ENCODE measurements at places on chromosomes 12 and 14.

GRCh38 chr12:111352296-111352993 is 16.4 kb downstream of the PHETA1 start:
- peak; percentile 37 for DNase-seq

DNA sequence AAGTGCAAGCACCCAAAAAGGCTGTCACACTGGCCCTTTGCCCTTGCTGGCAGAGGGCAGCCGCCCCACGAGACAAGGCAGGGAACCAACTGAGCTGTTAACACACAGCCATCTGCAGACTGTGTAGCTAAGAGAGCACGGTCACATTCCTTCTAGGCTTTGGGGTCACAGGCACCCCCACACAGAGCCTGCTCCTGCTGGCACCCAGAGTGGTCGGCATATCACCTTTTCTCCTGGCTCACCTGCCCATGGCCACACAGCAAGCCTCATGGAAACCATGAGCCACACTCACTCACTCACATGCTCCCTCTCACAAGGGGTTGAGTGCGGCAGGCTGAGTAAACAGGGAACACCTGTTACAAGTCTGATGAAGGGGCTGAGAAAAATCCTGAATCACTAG is 214.5 kb downstream of the PCNX1 start:
- DNase-seq: no peak

DNA sequence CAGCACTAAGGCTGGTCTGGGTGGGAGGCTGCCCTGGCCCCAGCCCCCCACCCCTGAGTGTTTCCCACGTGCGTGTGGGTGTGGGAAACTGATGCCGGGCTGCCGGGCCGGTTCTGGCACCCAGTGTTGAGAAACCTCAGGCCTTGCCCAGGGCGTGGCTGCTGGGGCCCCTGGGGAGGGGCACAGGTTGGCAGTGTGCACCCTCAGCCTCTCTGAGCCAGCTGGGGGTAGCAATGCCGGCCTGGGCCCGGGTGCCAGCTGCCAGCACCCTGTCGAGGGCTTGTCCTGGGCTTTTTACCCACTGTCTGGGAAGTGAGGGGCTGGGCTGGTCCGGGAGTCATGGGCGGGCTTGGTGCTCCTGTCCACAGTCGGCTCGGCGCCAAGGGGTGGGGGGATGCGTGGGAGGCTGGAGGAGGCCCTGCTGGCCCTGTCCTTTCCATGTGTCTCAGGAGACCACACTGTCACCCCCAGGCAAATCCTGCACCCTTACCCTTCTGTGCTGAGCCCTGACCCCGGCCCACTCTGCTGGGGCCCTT is 15.7 kb downstream of the ASPG start:
- DNase-seq: no peak

- DNase-seq: no peak
Observed at GRCh38 chr12:58567189-58567588, 353.1 kb downstream of the LRIG3 start.

DNA sequence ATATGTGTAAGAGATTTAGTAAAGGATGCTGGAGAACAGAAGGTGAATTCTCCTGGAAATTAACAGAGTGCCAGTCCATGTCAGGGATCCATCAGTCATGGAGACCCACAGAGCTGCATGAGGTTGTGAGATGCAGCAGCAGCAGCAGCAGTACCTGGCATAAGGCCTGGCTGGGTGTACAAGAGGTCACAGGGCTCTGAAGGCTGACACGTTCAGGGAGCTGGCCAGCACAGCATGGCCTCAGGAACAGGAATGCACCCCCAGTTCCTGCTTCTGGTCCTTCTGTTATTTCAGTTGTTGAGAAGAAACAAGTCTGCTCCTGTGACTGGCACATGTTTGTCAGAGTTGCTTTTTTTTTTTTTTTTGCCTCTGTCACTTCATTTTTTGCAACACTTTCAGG is 210.8 kb downstream of the CNTN1 start:
- DNase-seq: no peak
